ENCODE measurements at places on chromosomes 16 and 17. TPM values are rescaled to one million over a fixed set of nuclear protein-coding genes. Genes with fewer than 3 reads are reported as not detected.

SDK2 gene
- total RNA-seq = 14.8 TPM

USP43 gene
- 8.6 TPM for total RNA-seq

UTS2R gene
- 0.76 TPM for total RNA-seq

MT1A gene
- 0.94 TPM for total RNA-seq

TOB1 gene
- total RNA-seq = 36.0 TPM

Measured in WTC11 (cell line).